Fibroblast of mammary gland (primary cell): ENCODE measurements at places on chromosomes 13 and 19.
A peak's percentile ranks its signal among the peaks of the same experiment; 100 is the strongest.

DNA sequence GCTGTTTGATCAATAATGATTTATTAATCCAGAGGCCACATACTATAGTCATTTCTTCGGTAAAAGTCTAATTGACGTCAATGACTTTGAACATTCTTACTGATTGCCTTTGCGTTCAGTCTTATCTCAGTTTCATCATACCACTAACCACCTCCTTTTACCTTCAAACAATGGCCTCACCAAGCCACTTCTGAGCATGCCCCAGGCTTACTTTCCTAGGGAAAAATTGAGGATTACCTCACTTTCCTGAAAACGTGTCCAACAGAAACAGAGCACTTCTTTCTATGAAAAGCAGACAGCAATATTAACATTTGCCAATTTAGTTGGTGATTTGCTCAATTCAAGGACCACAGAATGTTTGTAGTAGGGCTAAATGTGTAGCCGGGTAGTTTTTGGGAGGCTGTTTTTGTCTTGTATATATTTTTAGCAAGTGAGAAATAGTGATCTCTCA, 157.6 kb downstream of the KLF5 start:
- peak; percentile 65 for DNase-seq

DNA sequence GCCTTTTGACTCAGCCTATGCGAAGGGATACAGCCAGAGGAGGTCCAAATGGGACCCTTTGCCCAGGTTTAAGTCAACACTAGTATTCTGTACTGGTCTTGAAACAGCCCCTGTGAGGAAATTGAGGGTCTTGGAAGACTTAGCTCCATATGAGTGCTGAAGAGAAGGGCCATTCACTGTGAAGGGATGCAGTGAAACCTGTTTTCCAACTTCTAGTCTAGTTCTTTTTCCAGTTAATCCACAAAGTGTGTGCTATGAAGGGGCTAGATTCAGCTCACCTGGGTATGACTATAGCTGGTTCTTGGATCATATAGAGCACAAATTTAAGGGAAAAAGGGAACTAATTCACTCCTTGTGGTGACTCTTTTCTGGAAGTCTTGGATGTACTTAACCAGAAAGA, 4.0 kb downstream of the ZBTB32 start:
- DNase-seq, result no peak

DNA sequence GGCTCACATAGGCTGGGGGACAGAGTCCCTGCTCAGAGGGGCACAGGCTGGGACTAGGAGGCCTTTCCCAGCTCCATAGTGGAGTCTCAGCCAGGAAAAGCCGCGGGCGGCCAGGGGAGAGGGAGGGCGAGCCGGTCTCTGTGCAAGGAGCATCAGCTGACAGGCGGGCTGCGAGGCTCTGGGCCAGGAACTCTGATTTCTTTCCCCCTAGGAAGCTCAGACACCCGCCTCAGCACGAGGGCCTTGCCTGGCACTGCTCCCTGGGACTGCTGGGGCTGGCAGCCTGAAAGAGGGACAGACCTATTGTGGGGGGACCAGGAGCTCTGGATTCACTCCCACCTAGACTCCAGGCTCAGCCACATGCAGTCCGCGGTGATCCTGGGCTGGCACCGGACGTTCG, 2.2 kb upstream of the PLK5 start:
- DNase-seq, result no peak

DNA sequence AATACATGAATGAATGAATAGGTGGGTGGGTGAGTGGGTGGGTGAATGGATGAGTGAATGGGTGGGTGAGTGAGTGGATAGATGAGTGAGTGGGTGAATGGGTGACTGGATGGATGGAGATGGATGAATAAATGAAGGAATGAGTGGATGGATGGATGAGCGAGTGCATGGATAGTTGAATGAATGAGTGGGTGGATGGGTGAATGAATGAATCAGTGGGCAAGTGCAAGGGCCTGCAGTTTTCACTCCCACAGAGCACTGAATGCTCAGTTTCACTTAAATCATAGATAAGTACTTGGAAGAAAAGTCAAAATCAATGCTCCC, 12.4 kb downstream of the GAS6 start:
- no peak for DNase-seq

DNA sequence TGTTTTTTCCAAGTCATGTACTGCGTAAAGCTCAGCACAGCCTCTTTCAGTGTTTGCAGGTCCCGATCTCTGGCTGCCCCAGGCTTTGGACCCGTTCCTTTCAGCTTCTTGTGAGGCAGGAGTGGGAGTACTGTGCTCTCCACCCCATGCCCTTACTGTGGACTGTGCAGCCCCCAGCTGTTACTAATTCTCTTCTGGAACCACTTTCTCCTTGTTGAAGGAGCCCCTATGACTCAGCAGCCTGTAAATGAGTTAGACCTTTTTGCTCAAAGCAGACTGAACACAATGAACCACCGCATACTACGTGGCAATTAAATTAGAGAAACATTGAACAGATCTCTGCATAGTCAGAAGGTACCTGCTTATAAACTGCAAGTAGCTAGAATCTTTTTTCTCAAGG, 39.0 kb downstream of the SERTM1 start:
- DNase-seq, result peak; percentile 93

- DNase-seq, result no peak
Observed at GRCh38 chr13:75279834-75280369, 202.1 kb downstream of the TBC1D4 start.
